ENCODE measurements at places on chromosomes 13 and 19.

DNA sequence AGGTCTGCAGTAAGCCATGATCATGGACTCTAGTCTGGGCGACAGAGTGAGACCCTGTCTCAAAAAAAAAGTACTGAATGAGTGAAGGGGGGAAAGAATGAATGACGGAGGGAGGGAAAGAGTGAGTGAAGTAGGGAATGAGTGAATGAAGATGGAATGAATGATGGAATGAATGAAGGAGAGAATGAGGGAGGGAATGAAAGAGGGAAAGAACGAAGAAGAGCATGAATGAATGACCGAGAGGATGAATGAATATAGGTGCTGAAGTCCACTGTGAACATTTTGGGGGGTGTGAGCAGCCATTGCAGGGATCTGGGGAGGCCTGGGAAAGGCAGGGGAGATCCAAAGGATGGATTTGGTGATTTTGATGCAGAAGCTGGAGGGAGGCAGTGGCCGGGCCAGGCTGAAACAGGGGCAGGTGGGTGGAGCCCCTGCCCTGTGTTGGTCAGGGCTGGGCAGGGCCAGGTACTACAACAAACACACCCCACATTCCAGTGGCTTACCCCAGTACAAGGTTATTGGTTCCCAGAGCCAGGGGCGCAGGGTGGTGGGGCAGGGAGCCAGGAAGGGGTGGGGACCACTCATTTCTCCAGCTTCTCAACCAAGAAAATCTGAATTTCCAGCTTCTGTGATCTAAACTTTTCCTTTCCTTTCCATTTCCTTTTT lies 14.3 kb downstream of the SLC27A1 start:
- no peak for DNase-seq

DNA sequence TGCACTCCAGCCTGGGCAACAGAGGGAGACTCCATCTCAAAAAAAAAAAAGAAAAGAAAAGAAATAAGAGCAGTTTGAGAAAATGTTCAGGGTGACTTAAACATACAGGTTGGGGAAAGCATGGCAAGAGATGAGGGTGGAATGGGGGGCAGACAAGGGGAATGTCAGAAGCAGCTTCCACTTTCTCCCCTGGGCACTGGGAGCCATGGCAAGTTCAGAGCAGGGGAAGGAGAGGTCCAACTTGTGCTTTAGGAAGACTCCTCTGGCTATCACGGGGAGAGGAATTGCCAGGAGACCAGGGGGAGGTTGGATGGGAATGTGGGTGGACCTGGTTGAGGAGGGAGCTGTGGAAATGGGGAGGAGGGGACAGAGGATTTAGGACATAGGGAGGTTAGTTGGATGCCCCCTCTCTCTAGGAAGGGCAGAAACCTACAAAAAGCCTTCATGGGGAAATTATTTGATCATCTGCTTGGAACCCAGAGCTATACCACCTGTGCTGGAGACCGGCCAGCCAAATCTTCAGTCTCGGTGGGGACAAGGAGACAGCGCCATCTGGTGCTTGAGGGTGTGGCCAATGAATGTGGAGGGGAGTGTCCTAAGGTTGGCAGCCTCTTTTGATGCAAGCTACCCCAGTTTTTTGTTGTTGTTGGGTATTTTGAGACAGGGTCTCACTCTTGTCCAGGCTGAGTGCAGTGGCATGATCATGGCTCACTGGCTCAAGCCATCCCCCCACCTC lies 7.3 kb upstream of the STRN4 start:
- DNase-seq, result peak; percentile 42

GRCh38 chr13:100480676-100481075 lies 107.9 kb downstream of the GGACT start:
- DNase-seq, result no peak

DNA sequence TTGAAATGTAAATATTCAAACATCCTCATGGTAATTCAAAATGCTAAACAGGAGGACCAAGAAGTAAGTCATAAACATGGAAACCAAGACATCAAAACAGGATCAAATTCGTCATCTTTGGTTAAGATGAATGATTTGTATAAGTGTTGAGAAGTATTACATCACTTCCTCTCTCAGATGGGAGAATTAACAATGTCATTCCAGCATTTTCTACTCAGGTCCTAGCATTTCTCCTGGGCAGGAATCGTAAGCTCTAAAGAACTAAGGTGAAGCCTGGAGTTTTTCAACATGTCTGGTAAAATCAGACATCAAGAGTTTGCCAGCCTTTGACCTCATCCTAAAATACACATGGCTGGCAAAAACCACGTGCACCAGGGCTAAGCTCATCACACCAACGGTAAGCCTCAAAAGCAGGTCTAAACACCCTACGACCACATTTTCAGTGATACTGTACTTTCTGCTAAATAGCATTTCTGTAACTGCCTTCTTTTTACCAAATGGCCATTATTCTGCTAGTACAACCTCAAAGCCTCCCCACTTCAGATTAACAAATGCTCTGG lies 24.8 kb downstream of the RANBP3 start:
- no peak for DNase-seq

GRCh38 chr13:97878431-97879375 lies 74.8 kb upstream of the IPO5 start:
- DNase-seq, result no peak

DNA sequence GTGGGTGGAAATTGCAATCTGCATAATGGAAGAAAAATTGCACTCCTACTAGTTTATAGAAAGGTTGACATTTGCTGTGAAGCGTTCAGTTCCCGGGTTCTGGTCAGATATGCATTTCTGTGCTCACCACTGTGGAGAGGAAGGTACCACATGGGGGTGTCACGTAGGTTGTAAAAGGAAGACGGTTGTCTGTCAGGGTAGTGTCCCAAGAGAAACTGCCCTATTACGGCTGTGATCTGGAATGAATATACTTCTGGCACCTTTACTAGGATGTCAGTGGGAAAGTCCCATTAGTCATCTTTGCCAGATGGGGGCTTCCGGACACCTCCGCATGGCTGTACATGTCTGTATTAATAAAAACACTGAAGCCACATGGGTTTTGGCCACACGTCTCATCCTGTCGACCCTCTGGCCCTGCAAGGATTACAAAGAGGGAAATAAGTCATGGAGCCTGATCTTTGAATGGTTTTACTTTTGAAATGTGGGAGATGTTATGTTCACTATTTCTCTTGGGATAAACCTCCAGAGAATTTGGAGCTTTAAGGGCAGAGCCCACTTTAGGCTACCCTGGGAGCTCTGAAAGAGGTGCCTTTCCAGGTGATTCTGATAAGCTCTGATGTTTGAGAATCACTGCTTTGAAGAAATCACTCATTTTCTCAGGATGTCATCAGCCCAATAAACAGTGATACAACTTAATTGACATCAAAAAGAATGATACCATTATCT lies 133.9 kb downstream of the AKAP11 start:
- no peak for DNase-seq

DNA sequence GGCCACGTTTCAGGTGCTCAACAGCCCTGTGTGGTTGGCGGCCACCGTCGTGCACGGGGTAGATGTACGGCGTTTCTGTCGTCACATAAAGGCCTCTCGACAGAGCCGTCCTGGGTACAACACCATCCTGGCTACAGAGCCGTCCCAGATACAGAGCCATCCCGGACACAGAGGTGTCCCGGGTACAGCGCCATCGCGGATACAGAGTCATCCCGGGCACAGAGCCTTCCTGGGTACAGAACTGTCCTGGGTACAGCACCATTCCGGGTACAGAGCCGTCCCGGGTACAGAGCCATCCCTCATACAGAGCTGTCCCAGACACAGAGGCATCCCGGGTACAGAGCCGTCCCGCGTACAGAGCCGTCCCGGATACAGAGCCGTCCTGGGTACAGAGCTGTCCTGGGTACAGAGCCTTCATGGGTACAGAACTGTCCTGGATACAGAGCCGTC lies 222.7 kb upstream of the SOX1 start:
- DNase-seq, result no peak

DNA sequence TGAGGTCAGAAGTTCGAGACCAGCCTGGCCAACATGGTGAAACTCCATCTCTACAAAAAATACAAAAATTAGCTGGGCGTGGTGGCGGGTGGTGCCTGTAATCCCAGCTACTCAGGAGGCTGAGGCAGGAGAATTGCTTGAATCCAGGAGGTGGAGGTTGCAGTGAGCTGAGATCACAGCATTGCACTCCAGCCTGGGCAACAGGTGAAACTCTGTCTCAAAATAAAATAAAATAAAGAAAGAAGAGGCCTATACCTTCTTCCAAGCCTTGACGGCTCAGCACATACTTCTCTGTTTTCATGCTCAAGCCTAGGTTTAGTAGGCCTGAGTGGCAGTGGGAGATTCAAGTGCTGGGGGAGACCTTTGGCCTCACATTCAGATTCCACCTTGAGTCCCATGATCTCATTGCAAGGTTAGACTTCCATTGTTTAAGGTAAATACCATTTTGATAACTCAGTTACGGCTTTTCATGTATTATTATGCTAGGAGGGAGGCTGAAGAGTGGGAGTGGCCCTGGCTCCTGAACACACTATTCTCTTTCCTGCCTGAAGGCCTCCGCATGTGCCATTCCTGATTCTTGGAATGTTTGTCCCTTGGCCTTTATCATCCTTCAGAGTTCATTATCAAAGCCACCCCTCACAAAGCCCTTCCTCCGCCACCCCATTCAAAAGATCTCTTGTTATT lies 1.6 kb upstream of the SPINT2 start:
- DNase-seq, result no peak

DNA sequence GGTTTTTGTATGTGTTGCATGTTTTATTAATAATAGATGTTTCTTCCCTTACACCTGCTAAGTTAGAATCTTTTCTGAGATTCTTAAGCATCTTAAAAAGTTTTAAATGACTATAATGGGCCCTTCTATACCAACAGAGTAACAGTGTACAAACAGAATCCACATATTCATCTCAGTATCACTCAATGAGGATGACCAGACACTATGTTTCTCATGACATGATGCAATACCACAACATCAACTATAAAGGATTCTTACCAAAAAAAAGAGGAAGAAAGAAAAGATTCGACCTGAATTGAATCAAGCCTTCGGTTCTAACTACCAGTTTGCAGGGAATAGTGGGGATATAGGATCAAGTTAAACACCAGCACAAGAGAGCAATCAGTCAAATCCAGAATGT lies 56.5 kb downstream of the INTS6 start:
- no peak for DNase-seq

GRCh38 chr13:108212886-108213285 lies 2.5 kb downstream of the LIG4 start:
- no peak for DNase-seq

DNA sequence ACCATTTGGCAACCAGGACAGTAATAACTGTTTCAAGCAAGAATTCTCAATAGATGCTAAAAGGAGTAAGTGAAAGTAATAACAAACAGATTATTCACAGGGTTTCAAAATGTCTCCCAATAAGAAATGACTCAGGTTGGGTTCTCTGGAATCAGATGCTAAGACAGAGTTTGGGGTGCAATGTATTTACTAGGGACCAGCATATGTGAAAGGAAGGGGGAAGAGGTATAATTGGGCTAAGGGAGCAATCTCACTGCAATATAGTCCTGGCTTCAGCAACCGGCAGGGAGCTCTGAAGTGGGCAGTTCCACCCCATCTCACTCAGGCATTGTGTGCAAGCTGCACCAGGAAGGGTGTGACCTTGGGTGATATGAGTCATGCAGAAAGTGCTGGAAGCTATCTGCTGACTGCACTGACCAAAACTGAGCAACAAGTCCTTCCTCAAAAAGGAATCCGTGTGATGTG lies 23.4 kb downstream of the ZDHHC20 start:
- peak; percentile 27 for DNase-seq

DNA sequence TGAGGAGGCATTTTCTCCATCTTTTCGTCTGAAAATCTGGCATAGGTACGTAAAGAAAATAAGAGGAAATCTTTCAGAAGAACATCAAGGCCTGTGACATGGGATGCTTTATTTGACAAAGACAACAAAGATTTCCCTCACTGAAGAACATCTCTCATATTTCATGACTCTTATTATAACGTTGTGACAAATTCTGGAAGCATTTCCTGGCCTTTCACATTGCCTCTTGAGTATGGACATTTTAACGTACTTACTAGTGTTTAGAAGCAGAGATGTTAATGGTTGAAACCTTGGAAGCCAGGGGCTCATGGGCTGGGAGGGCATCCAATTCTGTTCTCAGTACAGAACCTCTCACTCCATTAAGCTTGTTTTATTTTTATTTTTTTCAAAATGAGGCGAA lies 210.8 kb downstream of the DCT start:
- no peak for DNase-seq

DNA sequence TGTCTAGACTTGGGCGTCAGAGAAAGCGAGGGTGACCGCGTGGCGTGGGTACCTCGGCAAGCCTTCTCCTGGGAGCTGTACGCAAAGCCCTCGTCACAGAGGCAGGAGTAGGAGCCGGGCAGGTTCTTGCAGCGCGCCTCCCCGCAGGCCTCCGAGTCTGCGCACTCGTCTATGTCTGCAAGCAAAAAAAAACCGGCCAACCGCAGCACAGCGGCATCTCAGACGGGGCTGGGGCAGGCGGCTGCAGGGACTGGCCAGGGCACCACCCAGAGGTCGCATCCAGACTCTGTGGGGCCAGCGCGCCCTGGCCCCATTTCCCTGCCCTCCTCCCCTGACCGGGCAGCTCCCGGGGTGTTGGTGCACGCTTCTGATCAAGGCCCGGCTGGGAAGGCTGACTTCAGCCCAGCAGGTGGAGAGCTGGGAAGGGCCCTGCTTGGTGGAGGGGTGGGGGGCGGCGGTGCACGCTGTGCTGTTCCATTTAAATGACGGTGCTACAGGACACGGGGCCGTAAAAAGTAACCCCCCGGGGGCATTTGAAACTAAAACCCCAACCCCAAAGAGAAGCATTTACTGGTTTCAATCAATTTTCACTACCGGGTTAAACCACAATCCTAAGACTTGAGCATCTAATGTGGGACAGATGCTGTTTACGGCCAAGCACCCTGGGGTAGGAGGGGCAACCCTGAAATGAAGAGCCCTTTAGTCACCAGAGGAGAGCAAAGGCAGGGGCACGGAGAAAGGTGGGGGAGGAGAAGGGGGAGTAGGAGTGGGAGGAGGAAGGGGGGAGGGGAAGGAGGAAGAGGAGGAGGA lies 28.2 kb downstream of the GAS6 start:
- DNase-seq, result no peak

GRCh38 chr13:30991184-30991583 lies 58.7 kb downstream of the TEX26 start:
- DNase-seq, result no peak

DNA sequence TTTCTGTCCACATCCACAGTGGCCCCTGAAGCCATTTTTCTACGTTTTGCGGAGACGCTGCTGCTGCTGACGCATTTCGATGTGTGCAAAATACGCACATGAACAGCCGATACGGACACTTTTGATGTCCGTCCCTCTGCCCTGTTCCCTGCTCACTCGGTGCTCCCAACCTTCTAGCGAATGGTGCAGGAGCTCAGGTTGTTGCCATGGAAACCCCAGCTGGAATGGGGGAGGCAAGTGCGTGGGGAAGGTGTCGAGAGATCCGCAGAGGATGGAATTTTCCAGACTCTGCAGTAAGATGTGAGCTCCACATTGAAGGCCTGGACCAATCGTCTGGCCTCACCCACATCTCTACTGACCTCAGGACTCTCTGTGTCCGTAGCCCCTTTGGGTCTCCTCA lies 109.2 kb upstream of the USP29 start:
- no peak for DNase-seq

GRCh38 chr19:19817357-19817756 lies 4.2 kb downstream of the ZNF506 start:
- no peak for DNase-seq
